ENCODE measurements at places on chromosomes 5 and 9.

GRCh38 chr5:177256296-177256695 lies 47.2 kb downstream of the RAB24 start:
- no peak for DNase-seq

- no peak for DNase-seq
These were observed 142.7 kb downstream of the MCTP1 start for GRCh38 chr5:95142145-95142544.

GRCh38 chr9:20508242-20508641 lies 114.1 kb downstream of the MLLT3 start:
- no peak for DNase-seq

DNA sequence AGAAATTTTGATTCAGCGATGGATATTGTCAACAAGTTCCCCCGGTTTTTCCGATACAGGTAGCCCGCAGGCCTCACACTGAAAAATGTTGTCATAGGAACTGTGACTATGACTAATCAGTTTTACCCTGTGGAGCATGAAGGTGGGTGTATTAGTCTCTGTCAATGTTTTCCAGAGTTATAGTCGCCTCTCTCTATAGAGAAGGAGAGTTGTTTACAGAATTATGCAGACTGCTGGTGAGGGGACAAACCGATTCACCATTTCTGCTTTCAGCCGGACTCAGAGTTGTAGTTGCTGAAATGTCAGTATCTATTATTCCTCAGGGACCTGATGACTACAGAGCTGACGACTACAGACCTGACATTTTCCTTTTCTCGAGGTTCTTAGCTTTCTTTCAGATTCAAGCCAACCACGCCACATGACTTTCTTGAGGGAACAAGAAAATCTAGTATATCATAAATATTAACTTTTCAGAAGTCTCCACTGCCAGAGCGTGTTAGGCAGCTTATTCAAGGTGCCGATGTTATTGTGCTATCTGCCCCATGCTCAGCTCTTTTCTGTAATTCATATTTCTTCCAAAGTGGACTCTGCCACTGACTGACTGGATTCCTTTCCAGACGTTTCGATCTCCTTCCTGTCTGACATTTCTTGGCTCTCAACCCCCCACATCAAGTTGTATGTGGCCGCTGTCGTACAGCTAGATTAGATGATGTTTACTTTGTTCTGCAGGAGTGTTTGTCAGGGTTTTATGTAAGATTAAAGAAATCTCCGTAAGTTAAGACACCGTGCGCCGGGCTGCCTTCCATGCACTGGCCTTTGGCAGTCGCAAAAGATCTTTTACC lies 178.1 kb downstream of the FGF1 start:
- DNase-seq: no peak

DNA sequence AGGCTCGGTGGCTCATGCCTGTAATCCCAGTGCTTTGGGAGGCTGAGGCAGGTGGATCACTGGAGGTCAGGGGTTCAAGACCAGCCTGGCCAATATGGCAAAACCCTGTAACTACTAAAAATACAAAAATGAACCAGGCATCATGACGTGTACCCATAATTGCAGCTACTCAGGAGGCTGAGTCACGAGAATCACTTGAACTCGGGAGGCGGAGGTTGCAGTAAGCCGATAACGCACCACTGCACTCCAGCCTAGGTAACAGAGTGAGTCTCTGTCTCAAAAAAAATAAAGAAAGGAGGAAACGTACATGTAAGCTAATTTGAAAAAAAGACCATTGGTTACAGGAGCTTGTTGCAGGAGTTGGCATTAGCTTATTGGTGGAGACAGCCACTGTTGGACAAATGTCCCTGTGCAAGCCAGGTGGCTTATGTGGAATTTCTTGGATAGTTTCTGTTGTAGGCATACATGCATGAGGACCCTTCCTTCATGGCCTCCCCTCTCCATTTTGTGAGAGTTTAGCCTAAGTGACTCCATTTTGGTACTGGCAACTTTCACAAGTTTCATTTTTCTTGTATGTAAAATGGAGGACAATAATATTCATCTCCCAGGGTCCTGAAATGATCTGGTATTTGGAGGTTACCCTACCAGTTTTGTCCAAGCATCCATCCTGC lies 16.8 kb upstream of the RAB14 start:
- no peak for DNase-seq

DNA sequence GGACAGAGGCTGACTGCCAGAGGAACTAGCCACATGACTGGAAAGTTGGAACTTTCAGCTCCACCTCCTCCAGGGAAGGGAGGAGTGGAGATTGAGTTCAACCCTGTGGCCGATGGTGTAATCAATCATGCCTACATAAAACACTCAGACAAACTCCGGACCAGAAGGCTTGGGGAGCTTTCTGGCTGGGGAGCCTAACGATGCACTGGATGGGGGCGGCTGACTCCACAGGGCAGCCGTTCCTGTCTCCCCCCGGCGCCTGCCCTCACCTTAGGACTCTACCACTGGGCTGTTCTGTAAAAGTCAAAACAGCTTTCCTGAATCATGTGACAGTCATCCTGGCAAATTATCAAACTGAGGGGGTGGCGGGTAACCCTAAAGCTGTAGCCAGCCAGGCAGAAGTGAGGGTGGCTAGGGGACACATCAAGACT lies 58.0 kb downstream of the GOLM1 start:
- DNase-seq: no peak

- no peak for DNase-seq
These were observed 217.2 kb upstream of the WWC1 start for GRCh38 chr5:168073991-168074800.

- DNase-seq: no peak
These were observed 388.0 kb upstream of the TUSC1 start for GRCh38 chr9:26066237-26066636.

- no peak for DNase-seq
These were observed 24.6 kb downstream of the SERINC5 start for GRCh38 chr5:80231243-80231642.

DNA sequence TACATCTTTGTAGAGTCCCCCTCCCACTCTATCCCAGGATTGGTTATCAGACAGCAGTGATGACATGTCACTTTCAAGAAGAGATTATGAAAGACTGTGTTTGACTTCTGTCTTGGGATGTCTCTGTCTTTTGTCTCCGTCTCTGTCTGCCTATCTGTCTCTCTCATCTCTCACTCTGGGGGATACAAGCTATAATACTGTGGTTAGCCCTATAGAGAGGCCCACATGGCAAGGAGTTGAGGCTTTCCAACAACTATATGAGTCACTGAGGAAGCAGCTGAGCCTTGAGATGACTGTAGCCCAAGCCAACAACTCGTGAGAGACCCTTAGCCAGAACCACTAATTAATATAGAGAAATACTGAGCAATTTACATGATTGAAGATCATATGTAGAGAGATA lies 284.8 kb downstream of the PDE4D start:
- DNase-seq: no peak

DNA sequence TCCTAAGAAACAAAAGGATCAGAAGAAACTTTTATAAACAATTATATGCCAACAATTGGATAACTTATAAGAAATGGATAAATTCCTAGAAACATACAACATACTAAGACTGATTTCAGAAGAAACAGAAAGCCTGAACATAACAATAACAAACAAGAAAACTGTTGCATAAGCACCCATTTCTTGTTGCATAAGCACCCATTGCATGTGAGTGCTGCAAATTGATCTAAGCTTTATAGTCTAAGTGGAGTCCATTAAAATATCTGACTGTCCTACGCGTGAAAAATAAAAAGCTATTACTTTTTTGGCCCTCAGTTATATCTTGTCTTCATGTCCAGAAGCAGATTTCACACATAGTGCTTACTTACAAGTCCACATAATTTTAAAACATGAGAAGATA lies 19.3 kb downstream of the TYRP1 start:
- no peak for DNase-seq

DNA sequence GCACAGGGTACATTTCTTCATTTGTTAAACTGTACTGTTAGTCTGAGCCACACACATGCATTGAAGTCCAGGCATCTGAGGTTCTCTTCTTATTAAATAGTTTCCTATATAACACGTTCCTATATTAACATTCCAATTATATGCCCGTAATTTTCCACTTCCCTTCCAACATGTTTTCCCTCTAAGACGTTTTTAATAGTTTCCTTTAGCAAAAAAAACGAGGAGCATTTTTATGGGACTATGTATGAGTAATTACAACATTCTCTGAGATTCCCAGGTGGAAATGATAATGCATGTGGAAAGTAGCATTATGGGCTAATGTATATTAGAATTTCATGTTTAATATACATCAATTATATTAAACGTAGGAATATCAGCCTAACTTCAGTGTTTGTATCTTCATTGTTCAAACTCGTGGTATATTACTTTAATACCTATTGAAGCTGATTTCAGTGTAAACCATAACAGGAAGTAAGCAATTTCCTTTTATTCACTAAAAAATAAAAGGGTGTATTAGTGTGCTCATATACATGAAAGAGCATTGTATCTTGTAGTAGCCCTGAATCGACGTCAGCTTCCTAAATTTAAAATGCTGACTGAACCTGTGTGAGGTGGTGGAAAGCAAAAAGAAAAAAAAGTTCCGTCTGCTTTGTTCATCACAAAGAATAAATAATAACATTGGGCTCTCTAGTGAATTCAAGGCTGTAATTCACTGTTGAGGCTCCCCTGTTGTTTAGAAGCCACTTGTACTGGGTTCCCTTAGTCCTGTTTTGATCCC lies 11.3 kb downstream of the SMARCA2 start:
- no peak for DNase-seq

DNA sequence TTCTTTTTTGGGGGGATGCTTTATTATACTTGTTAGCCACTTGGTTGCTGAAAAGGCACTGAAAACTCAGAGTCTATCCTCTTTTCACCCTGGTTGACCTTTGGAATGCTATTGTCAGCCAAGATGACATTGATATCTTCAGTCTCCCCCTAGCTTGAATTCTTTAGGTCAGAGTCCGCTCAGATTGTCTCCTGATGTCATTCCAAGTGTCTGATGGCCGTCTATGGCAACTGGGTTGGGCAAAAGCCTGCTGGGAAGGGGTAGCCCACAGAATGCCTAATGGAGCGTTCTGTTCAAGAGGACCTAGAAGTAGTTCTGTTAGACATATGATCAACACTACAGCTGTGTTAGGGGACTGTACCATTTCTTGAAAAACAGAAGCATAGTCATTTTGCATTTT lies 9.7 kb upstream of the MEF2C start:
- no peak for DNase-seq

GRCh38 chr5:174850565-174851169 lies 126.3 kb downstream of the MSX2 start:
- DNase-seq: no peak

All from fibroblast of the conjunctiva (primary cell).